Stimulated activated CD8-positive, alpha-beta memory T cell treated with anti-CD3 and anti-CD28 coated beads, Interleukin-7, amount 100 ng/mL, for 1 hour (primary cell): ENCODE measurements at places on chromosomes 4 and X.

DNA sequence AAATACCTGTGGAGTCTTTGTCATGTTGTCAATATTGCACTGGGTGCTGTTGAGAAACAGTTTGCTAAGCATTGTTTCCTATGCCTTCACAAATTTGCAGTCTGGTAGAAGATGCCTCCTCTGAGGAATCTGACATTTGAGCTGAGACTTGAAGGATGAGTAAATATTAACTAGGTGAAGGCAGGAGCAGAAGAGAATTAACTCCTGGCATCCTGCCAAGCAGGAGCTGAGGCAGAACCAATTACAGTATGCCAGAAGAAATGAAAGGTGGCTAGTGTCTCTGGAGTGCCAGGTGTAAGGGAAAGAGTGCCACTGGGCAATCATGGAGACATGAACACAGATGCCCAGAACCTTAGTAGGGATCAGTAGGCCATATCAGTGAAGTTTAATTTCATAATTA lies 1778.2 kb upstream of the PCDH10 start:
- no peak for DNase-seq

- DNase-seq: no peak
Observed at GRCh38 chr4:143085224-143085623, 99.5 kb upstream of the USP38 start.

DNA sequence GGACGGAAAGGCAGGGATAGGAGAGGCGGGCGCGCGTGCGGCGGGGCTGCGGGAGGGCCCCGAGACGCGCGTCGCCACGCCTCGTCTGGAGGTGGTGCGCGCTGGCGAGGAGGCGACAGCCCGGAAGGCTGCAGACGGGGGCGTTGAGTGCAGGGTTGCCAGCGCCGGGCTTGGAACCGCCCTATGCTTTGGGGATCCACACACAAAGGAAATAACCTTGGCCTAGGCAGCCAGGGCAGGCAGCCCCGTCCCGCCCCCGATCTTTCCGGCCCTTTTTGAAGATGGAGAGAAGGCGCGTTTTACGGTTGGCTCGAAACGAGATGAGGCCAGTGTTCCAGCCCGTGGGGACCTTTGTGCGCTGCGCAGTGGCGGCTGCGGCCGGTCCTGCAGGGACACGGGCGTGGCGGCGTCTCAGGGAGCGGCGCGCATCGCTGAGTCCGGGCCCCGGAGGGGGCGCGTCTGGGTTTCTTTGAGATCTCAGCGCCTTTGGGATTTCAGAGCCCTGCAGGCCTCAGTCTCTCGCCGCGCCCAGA lies 50.8 kb upstream of the TRIM2 start:
- no peak for DNase-seq

DNA sequence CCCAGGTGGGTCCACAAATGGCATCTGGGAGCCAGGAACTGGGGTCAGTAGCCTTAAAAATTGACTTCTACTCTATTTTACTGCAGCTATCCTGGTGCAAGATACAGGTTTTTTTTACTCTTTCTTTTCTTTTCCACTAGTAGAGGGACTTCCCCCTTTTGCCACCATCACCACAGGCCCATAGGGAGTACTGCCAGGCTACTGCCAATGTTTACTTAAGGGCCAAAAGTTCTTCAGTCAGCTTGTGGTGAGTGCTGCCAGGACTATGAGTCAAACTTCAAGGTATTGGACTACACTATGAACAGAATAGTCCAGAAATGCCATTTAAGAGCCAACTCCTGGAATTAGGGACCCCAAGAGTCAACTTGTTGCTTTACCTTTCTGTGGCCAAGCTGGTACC lies 94.7 kb downstream of the EDA2R start:
- DNase-seq: no peak

DNA sequence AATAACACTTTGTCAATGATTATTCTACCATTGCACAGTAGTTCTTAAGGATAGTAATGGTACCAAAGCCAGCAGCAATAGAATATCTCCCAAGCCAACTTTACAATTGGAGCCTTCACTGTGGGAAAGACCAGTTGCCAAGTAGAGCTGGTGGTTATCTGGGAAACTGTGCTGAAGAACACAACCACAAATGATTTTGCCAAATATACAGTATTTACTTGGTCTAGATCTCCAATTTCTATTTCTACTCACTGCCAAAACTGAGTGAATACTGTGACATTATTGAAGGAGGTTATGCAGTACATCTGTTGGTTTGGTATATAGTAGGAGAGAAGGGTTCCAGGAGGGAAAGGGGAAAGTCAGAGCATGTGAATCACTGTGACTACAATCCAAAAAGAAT lies 3.8 kb downstream of the TET2 start:
- no peak for DNase-seq

DNA sequence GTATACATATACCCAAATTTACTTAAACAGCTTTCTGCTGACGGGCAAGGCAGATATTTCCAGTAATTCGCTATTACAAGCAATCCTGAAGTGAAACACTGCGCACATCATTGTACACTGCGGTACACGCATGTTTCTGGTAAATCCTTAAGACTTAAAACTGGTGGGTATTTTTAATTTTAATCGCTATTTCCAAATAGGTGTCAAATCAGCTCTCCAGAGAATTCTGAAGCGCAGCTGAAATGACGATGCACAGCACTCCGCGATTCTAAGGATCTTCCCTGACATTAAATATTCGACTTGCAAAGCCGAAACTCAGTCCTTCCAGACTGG lies 361 bp downstream of the TMEM128 start:
- no peak for DNase-seq

- no peak for DNase-seq
Observed at GRCh38 chr4:176927664-176928063, 134.9 kb upstream of the VEGFC start.

GRCh38 chr4:151323667-151324066 lies 1.7 kb downstream of the SH3D19 start:
- DNase-seq: no peak

DNA sequence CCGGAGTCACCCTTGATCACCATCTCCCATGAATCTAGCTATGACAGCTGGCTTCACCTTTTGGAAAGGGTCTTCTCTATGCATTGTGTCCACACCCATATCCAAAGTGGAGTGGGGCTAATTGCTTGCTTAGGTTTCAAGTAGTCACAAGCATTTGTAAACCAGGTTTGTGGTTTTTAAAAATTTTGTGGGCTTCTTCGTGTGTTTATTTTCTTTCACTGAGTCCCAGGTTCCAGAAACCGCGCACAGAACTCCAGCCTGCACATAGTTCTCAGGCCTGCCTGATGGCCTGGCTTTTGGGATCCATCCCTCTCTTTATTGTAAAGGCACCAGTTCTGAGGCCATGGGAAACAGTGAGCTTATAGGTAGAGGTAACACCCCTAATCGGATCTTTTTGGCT lies 70.2 kb upstream of the TLR3 start:
- no peak for DNase-seq
